Nucleus accumbens (tissue), 56 donors: ENCODE measurements at places on chromosomes 5 and 9.
A peak's percentile ranks its signal among the peaks of the same experiment; 100 is the strongest.

- DNase-seq: no peak
These were observed 212.6 kb upstream of the MSX2 start for GRCh38 chr5:174511714-174512253.

DNA sequence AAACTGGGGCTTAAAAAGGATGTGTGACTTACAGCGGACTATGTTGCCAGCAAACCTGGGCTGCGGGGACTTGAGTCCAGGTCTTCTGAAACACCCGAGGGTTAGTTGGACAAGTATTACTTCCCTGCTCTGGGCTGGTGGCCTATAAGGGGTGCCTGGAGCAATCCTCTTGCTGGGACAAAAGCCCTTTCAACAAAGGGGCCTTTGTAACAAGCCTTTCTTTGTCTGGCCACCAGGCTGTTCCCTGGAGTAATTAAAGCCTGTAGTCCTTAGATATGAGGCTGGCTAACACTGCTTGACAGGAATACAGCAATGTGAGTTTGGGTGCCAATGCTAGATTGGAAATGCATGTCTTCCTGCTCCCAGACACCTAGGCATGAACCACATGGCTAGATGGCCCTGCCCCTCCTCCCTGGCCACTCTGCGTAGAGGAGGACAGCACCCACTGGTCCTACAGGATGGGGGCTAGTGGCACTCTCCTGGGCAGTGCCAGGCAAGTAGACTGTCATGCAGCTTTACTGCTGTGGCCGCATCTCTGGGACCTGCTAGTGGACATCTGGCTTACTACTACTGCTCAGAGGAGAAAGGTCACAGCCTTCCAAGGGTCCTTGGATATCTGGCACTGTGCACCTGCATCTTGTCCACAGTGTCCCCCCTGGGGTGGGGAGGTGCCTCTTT, 343.1 kb downstream of the ZSWIM6 start:
- peak; percentile 72 for DNase-seq

DNA sequence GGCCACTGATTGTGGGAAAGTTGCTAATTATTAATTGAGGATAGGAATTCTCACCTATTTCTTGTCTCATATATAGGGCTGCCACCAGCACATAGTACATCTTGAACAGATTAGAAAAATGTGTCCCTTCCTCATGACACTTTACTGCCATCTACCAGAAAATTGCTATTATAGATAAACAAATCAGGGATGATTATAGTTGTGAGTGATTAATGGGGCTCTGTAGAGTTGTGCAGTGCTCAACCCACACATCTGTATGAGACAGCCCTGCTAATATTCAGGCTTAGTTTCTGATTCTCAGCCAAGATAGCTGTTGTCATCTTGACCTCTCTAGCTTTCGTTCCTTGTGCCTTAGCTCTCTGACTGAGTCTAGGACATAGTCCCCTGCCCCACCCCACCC, 373.3 kb downstream of the TLE4 start:
- DNase-seq: no peak

GRCh38 chr9:132556714-132557113, 25.7 kb upstream of the BARHL1 start:
- no peak for DNase-seq

DNA sequence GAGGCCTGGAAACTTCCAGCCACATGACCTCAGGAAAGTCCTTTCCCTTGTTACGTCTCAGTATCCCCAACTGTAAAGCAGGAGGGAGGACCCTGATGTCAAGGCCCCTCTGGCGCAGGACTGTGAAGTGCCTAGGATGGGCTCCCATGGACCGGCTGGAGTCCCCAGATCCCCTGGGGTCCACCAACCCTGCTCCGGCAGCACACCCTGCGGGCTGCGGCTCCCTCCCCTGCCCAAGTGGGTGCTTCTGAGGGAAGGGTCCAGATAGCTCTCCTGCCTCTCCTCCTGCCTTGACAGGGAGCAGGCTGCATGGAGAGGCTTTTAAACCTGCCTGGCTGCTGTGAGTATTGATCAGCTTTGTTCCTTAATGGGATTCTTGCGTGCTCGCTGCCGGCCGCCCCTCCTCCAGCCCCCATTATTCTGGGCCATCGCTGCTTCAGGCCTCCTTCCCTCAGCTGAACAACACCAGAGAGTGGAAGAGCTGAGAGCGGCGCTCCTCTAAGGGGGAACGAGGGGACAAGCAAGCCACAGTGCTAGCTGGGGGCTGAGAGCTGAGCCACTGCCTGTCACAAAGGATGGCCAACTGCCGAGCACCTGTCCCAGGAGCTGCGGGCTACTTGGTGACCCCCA, 25.6 kb upstream of the NTNG2 start:
- DNase-seq: no peak

- no peak for DNase-seq
These were observed at the start of gene SPATA31E1 for GRCh38 chr9:87882627-87883026. Gene SPATA31E1, plus strand, starts transcription at chr9:87882877. Its CDS starts 15 bp downstream, at chr9:87882892.

- no peak for DNase-seq
These were observed 93.2 kb upstream of the PHYKPL start for GRCh38 chr5:178325679-178326373.

- DNase-seq: no peak
These were observed 25.2 kb downstream of the IL12B start for GRCh38 chr5:159304961-159305595.

DNA sequence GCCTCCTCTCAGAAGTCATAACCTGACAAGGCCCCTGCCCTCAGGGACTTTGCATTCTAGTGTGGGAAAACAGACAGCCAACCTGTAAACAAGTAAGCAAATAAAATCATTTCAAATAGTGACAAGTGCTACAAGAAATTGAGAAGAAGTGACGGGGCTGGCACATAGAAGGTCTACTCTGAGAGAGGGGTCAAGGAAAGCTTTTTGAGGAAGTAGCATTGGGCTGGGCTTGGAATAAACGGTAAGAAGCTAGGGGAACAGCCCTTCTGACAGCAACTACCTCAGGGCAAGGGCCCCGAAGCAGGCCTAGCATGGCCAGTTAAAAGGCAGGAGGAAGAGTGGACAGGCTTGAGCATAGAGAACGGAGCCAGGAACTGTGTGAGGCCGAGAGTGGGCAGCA, 4.8 kb upstream of the SLC2A8 start:
- DNase-seq: no peak

- DNase-seq: no peak
These were observed 48.2 kb downstream of the NUDT12 start for GRCh38 chr5:103514371-103514770.

GRCh38 chr5:160105686-160106360, 13.4 kb downstream of the PWWP2A start:
- DNase-seq: no peak

DNA sequence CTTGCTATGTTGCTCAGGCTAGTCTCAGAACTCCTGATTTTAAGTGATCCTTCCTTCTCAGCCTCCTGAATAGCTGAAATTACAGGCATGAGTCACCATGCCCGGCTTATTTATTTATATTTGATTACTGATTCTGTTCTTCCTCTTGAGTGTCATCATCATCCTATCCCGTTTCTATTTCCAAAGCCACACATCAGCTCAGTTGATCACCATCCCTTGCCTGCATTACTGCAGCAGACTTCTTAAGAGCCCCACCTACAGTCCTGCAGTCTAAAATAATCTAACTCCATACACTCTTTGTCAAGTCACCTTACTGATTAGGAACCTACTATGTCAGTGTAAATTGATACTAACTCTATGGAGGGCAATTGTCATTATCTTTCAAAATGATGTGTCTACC, 138.9 kb upstream of the RAI14 start:
- DNase-seq: no peak

- no peak for DNase-seq
These were observed 109.4 kb downstream of the TMEM174 start for GRCh38 chr5:73282383-73282782.

- DNase-seq: no peak
These were observed 282.1 kb downstream of the CRB2 start for GRCh38 chr9:123637945-123638634.

- no peak for DNase-seq
These were observed 311.9 kb upstream of the PANK3 start for GRCh38 chr5:168890816-168891812.

DNA sequence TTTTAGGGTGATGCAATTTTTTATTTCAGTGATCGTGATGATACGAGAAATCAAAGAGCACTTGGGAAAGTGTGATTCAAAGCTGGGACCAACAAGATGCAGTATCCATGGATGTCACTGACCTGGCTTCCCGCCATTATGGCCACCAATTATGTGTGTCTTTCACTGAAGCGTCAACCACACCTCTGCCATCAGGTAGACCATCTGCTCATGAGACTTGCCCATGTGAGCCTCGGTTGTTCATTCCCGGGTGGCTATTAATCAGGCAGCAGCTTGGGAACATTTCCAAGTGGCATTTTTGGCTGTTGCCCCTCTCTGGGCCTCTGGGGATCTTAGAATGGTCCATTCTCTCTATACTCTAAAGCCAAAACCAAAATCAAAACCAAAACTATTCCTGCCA, 436.0 kb upstream of the ADAMTSL1 start:
- no peak for DNase-seq

- no peak for DNase-seq
These were observed 153.4 kb upstream of the TLX3 start for GRCh38 chr5:171155621-171156020.
